Activated naive CD4-positive, alpha-beta T cell treated with Interleukin-2 at 50 U/mL for 16 hours (primary cell): ENCODE measurements at places on chromosomes 5 and 9.

- no peak for DNase-seq
These were observed 12.8 kb upstream of the DDX41 start for GRCh38 chr5:177529247-177530203.

DNA sequence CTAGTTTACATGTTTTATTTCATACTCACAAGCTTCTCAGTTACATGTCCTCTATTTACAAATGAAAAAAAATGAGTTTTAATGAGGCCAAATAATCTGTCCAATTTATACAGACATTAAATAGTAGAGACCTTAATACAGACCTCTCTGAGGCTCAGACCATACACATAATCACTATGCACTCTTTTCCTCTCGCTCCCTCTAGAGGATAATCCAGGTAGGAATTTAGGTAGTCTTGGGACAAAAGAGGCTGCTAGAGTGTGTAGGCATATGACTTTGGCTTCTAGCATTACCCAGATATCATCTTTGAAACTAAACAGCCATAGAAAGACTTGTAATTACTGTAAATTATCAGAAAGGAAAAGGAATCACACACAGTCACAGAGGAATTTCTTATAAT is 444.7 kb downstream of the HINT1 start:
- no peak for DNase-seq

- DNase-seq = no peak
These were observed 89.8 kb downstream of the NREP start for GRCh38 chr5:111667128-111667736.

- DNase-seq = no peak
These were observed 36.9 kb upstream of the IFNK start for GRCh38 chr9:27487128-27487640.

- no peak for DNase-seq
These were observed 20.4 kb upstream of the RPS14 start for GRCh38 chr5:150469718-150470469.

- no peak for DNase-seq
These were observed 56.7 kb downstream of the PIK3R1 start for GRCh38 chr5:68272289-68272688.

DNA sequence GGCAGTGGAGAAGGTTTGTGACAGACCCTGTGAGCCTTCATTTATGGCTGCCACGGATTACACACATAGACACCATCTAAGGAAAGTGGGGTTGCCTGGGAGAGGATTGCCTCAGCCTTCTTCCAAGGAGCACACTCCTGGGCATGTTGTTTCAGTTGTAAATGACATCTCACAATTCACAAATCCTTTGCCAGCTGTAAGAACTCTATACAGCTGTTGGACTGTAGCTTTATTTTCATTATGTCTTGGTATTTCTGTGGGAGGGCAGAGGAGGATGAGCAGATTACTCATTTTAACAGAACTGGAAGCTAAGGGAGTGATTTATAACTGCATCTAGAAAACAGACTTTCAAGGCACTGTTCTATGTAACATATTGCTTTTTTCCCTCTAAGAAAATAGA is 25.6 kb downstream of the MELK start:
- DNase-seq = no peak

DNA sequence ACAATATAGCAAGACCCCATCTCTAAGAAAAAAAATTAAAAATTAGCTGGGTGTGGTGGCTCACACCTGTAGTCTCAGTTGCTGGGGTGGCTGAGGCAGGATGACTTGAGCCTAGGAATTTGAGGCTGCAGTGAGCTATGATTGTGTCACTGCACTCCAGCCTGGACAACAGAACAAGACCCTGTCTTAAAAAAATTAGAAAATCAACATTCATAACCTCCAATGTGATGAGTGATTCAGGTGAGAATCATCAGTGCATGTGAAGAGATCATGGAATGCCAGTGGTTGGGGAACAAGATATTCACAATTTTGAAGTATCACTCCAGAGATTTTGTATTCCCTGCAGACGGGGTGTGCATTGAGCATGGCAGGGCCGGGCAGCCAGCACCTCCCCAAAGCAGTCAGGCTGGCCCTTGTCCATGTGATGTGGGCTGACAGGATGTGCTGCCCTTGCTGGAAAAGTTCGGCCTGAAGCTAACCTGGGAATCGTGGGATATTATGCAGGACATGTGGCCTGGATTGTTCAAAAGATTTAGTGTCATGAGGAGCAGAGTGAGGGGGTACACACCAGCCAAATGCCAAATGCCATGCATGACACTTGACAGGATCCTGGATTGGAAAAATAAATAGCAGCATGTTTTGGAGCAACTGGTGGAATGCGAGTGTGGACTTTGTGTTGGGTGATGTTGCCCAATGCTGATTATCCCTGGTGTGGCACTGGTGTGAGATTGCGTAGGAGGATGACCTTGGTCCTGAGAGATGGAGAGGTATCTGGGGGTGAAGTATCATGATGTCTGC is 189.0 kb downstream of the RGS3 start:
- DNase-seq = no peak

GRCh38 chr5:126917918-126918614 is 112.3 kb downstream of the MARCHF3 start:
- no peak for DNase-seq

GRCh38 chr5:105782501-105782900 is 1888.2 kb downstream of the EFNA5 start:
- no peak for DNase-seq

GRCh38 chr9:19140259-19140658 is 13.0 kb upstream of the PLIN2 start:
- DNase-seq = no peak

DNA sequence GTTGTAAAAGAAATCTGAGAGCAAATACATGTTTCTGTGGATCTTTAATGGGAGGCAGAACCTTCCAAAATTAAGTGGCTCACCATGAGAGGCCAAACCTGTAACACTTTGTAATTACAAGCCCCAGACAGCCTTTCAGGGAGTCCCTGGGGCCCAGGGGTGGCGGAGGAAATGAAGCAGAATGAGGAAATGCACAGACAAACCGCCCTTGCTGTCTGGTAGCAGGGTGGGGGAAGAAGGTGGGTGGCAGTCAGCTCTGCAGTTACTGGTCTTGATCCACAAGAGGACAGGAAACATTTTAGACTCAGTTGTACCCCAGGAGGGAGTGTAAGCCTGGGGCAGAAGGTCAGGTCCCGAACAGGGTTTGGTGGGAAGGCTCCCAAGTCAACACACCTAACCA is 6.5 kb downstream of the ARL14EPL start:
- no peak for DNase-seq

DNA sequence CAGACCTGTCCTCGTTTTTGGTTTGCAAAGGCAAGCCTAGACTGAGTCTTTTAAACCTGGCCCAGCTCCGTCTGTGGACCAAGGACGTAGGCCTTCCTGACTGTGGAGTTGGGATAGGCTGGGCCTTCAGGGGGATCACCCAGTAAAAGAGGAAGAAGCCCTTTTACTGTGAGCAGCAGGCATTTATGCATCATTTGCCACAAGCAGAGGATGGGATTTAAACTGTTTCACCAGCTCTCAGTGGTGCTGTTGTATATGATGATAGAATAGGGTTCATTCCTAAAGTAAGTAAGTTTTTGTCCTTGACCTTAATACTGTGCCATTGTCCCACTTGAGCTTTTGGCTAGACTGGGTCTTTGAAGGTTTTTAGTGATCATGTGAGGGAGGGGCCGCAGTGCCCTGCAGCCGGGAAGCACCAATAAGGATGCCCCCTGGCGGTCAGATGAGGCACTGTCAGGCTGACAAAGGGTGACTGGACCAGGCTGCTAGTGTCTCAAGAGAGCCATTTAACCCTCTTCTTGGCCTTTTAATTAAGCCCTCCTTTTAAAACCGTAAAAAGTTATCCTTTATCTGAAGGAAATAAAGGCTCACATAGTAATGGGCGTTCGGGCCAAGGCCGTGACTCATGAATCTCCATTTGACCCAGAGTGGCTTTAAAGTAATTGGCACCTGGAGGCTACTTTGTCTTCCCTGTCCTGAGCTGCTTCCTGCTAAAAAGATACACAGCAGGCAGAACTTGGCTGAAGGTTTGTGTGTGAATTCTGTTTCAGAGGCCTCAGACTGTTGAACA is 74.0 kb downstream of the UBAP1 start:
- DNase-seq = peak; percentile 61

DNA sequence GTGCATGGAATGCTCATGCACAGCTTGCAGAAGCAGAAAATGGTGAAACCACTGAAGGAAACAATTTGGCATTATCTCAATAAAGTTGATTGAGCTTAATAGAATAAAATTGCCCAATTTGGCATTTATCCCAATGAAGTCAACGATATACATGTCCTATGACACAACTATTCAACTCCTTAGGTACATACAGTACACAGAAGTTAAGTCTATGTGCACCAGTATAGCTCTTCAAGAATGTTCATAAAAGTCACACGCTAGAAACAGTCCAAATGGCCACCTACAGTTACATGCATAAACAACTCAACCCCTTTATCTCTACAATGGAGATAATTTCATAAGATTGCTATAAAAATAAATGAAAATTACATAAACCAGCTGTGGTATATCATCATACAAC is 184.5 kb downstream of the DENND1A start:
- no peak for DNase-seq

GRCh38 chr5:154501566-154501965 is 23.5 kb upstream of the HAND1 start:
- DNase-seq = no peak

DNA sequence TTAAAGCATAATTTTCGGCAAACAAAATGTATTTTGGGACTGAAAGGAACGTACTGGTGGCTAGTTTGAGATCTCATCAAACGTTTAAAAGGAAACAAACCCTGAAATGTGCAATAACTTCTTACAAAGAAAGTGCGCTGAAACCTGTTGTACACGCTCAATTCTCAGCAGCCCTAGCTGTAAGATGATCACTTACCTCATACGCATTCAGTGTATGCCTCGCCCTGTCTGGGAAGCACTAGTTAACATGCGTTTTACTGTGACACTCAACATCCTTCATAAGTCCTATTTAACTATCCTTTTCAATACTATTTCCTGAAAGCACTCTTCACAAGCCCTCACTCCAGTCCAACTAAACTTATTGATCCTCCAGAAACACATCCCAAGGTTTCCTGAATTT is 485.0 kb upstream of the EDIL3 start:
- no peak for DNase-seq

DNA sequence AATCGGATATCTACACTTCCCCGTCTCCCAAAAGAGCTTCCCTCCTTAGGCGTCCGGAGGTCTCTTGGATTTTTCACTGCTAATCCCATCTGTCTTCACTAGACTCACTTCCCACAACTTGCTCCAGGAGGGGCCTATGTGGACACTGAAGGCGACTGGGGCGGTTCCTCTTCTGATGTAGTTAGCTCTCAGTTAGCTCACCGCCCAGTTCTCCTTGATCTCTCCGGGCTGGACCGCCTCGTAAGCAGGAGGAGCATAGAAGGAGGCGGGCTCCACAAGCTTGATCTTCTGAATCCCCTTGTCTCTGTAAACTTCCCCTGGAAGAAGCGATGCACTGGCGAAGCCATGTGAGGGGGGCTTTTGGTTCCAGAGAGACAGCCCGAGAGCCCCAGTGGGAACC is 112.0 kb upstream of the SELENOP start:
- no peak for DNase-seq

GRCh38 chr9:114677418-114677817 is 4.6 kb downstream of the TEX48 start:
- no peak for DNase-seq

GRCh38 chr9:81607593-81608288 is 81.6 kb downstream of the TLE1 start:
- DNase-seq = no peak

GRCh38 chr5:178085316-178085715 is 28.0 kb upstream of the N4BP3 start:
- no peak for DNase-seq

- peak; percentile 22 for DNase-seq
These were observed at the start of gene ELOVL7 for GRCh38 chr5:60843936-60844905. ELOVL7 (minus strand) TSS chr5:60844269; CDS start chr5:60787397, 56,872 bp downstream.

- peak; percentile 15 for DNase-seq
These were observed 6.0 kb downstream of the LARP1 start for GRCh38 chr5:154761046-154761736.

GRCh38 chr5:74235552-74235951 is 405.0 kb downstream of the ENC1 start:
- DNase-seq = no peak

- DNase-seq = no peak
These were observed 63.1 kb upstream of the FAM174A start for GRCh38 chr5:100472091-100472490.

DNA sequence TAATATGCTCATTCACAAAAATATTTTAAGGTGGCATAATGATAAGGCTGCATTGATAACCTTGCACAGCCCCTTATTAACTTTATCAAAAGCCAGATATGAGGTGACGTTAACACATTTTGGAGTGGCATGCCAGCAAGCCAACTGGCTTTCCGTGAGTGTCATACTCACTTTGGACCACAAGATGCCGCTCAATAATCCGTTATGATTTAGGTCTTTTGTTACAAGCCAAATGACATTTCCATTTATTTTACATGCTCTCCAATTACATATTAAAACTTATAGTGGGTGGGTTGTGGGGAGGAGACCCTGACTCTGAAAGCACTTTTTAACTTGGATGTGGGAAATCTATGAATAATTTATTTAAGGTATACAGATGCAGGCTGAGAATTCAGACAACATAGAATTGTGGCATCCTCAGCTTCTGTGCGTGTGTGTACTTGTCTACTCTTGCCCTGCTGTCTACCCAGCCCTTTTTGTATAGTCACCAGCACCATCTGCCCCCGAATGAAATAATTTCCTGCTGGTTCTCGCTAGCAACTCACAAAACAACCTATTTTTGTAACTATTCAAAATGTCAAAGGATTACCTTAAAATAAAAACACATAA is 305.1 kb downstream of the PSAT1 start:
- DNase-seq = no peak

DNA sequence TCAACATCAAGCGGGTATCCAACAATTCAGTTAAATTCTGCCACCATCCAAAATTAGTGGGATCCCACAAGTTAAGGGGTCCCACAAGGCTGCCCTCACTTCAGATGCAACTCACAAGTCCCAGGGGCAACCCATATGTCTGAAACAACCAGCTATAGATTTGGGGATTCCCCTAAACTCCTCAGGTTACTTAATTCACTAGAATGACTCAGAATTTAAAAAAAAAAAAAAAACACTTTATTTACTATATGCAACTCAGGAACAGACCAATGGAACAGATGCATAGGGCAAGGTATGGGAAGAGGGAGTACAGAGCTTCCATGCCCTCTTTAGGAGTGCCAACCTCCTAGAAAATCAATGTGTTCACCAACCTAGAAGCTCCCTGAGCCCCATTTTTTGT is 15.1 kb downstream of the AUH start:
- DNase-seq = no peak

GRCh38 chr9:11457825-11458790 is 845.3 kb upstream of the PTPRD start:
- DNase-seq = no peak

DNA sequence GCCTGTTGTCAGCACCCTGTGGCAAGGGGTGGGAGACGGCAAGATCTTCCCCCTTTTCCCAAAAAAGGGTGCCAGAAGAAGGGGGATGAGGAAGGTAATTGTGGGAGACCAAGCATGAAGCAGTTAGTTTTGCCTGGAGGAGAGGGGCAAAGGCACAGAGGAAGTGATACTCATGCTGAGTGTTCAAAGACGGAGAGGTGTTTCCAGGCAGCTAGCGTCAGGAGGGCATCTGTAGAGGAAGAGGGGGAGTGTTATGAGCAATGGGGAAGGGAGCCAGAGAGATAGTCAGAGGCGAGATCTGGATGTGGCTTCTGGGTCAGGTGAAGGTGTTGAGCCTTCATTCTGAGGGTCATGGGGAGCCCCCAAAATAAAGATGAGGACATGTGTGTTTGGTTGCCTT is 26.9 kb upstream of the ADAM19 start:
- DNase-seq = peak; percentile 45

GRCh38 chr5:31757806-31758205 is 118.9 kb downstream of the PDZD2 start:
- DNase-seq = no peak

- no peak for DNase-seq
These were observed 22.9 kb downstream of the RAD1 start for GRCh38 chr5:34892414-34892813.
